DND-41 (cell line): ENCODE measurements at places on chromosomes 4 and X.

DNA sequence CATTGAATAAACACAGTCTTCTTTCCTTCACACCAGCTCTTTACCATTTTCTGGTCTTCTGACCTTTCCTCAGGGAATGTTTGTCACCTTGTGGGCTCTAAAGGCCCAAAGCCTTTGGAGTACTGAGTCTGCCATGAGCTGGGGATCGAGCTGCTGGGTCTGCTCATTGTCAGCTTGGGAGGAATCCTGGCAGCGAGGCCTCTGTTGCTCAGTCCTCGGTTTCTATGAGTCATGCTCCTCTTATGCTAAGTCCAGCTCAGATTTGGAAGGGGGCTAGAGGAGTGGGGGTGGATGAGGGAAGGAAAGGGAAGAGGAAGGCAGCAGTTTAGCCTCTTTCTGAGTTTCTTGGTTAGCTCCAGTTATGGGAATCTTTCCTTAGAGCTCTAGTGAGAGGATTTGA is 31.1 kb downstream of the NHSL2 start:
- no peak for DNase-seq

DNA sequence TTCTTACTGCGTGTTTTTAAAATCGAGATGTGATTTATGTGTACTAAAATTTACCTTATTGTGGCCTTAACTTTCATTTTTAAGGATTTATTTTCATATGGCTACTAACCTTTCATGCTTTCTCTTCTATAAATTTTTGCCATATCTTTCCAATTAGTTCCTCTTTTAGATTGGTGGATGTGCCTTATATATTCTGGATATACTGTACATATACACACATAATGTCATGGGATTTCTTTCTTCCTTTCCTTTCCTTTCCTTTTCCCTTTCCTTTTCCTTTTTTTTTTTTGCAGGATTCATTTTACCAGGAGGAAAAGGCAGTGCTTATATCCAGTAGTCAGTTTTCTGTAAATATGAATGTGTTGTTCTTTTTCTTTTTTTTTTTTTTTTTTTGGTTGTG is 37.2 kb downstream of the FHIP1A start:
- DNase-seq: no peak

DNA sequence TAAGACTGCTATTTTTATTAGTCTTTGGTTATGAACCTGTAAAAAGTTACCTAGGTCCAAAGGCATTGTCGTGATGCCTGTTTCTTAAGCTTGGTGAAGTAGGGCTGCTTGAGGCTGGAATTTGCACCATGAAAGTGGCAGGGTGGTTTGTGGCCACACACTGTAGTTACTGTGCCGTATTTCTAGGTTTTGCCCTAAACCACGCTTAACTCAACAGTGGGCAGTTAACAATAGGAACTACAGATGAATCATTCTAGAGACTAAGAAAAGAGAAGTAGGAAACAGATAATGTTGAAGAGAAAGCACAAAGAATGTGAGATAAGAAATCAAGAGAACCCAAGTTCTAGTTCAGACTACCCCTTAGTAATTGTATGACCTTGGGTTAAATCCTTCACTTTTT is 11.5 kb downstream of the ETNPPL start:
- no peak for DNase-seq

DNA sequence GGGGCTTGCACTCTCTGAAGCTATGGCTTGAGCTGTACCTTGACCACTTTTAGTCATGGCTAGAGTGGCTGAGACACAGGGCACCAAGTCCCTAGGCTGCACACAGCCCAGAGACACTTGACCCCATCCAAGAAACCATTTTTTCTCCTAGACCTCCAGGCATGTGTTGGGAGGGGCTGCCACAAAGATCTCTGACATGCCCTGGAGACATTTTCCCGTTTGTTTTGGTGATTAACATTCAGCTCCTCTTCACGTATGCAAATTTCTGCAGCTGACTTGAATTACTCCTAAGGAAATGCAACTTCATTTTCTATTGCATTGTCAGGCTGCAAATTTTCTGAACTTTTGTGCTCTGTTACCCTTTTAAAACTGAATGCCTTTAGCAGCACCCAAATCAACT is 142.6 kb downstream of the TECRL start:
- DNase-seq: no peak

DNA sequence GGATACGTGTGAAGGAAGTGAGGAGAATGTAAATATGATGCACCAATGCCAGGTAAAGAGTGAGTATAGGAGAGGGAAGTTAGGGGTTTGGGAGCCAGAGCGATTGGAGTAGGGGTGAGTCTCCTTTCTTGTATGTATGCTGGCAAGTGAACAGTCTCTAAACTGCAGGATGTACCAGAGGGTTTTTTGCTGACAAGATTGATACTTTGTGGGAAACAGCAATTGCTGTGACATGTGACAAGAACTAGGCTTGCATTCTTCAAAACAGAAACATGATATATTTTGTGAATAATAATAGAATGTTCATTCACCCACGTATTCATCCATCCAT is 706 bp downstream of the CHIC1 start:
- no peak for DNase-seq

DNA sequence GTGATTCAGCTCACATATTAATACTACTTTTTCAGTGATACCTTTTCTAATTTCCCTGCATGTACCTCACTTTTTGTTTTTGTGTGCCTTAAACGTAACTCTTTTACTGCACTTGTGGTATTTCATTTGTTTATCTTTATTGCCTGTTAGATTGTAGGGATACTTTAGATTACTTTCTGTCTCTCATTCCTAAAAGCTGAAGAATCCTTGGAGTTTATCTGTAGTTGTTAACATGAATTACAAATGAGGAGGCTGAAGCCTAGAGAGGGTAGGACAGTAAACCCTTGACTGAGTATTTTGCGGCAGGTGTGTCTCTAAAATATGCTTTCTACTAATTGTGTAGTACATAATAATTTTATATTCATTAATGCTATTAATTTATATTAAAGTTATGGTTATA is 34.9 kb downstream of the BMP2K start:
- no peak for DNase-seq

DNA sequence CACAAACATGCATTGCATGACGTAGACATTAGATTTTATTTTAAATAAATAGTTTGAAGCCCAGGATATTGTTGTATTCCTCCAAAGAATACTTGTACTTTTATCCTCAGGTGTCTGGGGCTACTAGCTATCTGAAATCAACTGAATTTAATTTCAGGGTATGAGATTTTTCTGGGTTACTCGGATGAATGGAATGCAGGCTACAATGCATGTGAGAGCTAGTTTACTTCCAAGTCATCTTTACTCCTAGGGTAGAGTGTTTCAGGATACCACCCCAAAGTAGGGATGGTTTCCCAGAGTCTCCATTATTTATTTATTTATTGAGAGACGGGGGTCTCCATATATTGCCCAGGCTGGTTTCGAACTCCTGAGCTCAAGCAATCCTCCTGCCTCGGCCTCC is 66.4 kb downstream of the HPRT1 start:
- DNase-seq: no peak

- no peak for DNase-seq
These were observed 3.7 kb downstream of the MAB21L2 start for GRCh38 chr4:150585611-150586010.

DNA sequence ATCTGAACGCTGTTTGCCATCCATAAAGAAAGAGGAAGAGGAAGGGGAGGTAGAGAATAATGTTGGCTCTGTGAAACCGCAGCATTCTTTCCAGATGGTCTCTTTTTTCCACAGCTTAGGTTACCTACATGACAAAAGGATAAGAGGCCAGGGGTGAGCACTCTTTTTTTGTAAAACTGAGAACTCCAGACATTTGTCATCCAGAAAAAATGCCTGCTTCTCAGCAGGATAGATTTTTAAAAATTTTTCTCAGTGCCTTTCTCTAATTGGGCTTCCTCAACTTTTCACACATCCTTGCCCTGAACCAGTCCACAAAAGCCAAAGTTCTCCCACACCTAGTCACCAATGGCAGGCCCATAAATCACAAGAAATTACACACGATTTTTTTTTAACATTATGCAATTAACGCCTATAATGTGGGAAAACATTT is 158.1 kb upstream of the TENM3 start:
- no peak for DNase-seq

- no peak for DNase-seq
These were observed 602.1 kb downstream of the RAB28 start for GRCh38 chr4:12881945-12882584.

- no peak for DNase-seq
These were observed 18.2 kb upstream of the DDIT4L start for GRCh38 chr4:100208459-100208858.

DNA sequence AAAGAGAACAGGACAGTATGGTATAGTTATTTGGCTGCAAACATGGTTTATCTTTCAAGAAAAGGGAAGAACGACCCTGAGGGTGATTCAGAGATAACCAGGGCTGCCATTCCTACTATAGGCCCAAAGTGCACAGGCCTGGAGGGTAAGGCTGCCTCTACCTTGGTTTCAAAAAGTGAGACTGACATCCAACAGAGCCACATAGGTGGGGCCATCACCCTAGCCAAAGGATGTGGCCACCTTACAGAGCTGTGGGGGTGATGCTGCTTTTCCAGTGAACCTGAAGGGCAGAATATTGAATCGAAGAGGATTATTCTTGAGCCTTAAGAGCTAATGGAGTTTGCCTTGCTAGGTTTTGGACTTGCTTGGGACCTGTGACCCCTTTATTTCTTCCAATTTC is 15.7 kb downstream of the SH2D1A start:
- no peak for DNase-seq

- no peak for DNase-seq
These were observed 495.3 kb downstream of the IL1RAPL1 start for GRCh38 chrX:29082558-29082957.

DNA sequence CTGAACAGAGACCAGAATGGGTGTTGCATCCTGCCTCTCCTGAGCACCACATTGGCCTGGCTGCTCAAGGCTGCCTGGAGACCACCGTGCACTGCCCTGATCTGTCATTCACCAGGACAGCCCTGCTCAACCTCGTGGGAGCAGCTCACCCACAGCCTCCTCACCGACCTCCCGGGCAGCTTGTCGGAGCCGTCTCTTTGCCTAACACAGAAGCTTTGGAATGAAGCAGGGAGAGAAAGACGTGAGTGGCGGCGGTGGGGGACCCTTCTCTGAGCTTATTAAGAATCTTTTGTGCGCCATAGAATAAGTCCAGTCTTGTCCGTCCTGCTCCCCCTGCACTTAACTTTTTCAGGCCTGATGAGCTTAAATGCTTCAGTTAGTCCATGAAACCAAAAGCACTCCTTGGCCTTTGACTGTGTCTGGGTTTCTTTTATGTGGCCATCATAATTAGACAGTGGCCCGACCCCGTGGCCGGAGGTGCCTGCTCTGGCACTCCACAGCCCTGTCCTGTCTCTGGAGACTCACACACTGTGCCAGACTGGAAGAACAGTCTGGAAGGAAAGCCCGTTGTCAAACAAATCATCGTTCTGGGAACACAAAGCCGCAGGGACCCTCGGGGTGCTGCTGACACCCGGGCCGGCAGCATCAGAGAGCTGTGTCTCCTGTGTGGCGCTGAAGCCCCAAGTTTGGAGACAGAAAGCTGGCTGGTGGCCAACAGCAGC is 192.8 kb downstream of the BCOR start:
- no peak for DNase-seq

DNA sequence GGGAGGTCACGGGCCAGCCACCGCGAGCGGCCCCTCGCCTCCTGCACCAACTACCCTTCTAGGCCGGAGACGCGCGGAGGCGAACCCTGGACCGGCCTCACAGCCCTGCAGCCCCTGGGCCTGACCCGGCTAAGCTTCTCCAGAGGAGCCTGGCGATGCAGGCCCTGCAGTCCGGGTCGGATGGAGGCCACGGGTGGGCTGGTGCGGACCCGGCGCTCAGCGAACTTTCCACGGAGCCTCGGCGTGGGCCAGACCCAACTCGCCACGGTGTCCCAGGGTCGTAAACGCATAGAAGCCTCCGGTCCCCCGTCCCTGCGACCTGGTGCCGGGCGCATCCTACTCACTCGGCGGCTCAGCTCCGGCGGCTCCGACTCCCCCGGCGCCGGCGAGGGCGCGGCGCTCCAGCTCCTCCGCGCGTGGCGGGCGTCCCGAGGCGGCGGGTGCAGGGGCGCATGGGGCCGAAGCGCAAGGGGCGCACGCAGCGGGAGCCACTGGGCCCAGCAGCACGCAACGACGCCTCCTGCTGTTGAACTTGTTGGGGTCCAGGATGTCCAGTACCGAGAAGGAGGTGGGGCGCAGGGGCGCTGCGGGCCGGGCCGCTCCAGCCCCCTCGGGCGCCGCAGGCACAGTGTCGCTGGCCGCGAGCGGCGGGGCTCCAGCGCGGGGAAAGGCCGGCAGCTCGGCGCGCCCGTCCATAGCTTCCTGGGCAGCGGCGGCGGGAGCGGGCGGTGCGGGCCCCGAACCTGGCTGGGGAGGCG is 427 bp downstream of the NKX1-1 start:
- no peak for DNase-seq

- no peak for DNase-seq
These were observed 1552.6 kb downstream of the C4orf33 start for GRCh38 chr4:130648570-130648969.

- DNase-seq: no peak
These were observed 41.5 kb upstream of the FAT1 start for GRCh38 chr4:186765138-186765537.

DNA sequence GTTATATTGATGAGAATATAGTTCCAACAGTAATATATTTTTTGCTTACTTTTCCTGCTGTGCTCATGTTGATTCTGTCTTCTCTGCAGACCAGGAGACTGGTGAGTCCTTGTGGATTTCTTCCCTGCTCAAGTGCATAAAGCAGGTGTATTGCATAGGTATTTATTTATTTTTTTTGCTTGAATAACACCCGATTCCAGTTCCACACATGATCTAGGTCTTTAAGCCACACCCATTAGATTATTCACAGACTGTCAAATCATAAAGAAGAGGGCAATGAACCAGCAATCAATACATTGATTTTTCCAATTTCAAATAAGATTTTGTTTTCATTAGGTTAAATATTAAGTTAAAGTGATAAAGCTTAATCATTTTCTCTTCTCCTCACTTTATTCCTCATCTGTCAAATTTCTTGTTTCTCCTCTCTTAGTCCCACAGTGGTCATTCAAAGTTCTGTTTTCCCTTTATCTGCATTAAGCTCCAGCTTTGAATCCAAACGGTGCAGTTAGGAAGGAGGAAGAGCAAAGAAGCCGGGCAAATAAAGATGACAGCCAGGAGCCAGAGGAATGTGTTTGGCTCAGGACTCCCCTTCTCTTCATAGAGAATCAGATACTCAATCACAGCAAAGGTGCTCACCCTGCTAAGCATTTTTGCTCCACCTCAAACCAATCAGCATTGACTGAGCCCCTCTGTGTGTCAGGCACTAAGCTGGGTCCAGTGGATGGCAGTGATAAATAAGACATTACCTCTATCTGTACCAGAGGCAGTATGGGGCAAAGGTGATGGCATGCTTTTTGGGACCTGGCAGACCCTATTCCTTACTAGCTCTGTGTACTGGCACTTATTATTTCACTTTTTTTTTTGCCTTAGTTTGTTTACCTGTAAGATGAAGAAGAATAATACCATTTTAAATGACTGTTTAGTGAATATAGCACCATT is at the start of gene ADH1A:
Gene ADH1A (minus strand): TSS at position 138 of the 939 bp plus-strand sequence. CDS start 71 bp downstream, at position 67.
- DNase-seq: no peak

- no peak for DNase-seq
These were observed 204.1 kb upstream of the DDX53 start for GRCh38 chrX:22795671-22796070.
